Activated CD8-positive, alpha-beta T cell treated with anti-CD3 and anti-CD28 coated beads for 36 hours (primary cell): ENCODE measurements at places on chromosomes 12 and 14. TPM values are rescaled to one million over a fixed set of nuclear protein-coding genes. Genes with fewer than 3 reads are reported as not detected.
A peak's percentile ranks its signal among the peaks of the same experiment; 100 is the strongest.

- peaks cover 4% of the 10 kb centered on the region for H3K36me3 ChIP-seq
- DNase-seq = no peak
- no peak overlapping the region for H3K27ac ChIP-seq
- peaks cover 34% of the 10 kb centered on the region for H3K4me1 ChIP-seq
- no peak overlapping the region for H3K4me3 ChIP-seq
Observed at GRCh38 chr14:71549421-71550050, 382.7 kb upstream of the RGS6 start.

Gene GLIPR1L1
- not detected for total RNA-seq

Gene DDN
- total RNA-seq = 0.72 TPM

- no peak overlapping the region for H3K27ac ChIP-seq
- H3K4me1 ChIP-seq = peaks cover 13% of the 10 kb centered on the region
- H3K4me3 ChIP-seq = no peak overlapping the region
- no peaks in the 10 kb centered on the region for H3K27me3 ChIP-seq
Observed at GRCh38 chr12:113306382-113306781, 28.5 kb downstream of the SLC8B1 start.

- DNase-seq = no peak
- H3K4me3 ChIP-seq = no peak overlapping the region
- H3K4me1 ChIP-seq = no peaks in the 10 kb centered on the region
- peaks cover 1% of the 10 kb centered on the region for H3K27me3 ChIP-seq
Observed at GRCh38 chr14:38837343-38838048, 265.5 kb downstream of the SEC23A start.

Gene PSME1
- 460 TPM for total RNA-seq

DNA sequence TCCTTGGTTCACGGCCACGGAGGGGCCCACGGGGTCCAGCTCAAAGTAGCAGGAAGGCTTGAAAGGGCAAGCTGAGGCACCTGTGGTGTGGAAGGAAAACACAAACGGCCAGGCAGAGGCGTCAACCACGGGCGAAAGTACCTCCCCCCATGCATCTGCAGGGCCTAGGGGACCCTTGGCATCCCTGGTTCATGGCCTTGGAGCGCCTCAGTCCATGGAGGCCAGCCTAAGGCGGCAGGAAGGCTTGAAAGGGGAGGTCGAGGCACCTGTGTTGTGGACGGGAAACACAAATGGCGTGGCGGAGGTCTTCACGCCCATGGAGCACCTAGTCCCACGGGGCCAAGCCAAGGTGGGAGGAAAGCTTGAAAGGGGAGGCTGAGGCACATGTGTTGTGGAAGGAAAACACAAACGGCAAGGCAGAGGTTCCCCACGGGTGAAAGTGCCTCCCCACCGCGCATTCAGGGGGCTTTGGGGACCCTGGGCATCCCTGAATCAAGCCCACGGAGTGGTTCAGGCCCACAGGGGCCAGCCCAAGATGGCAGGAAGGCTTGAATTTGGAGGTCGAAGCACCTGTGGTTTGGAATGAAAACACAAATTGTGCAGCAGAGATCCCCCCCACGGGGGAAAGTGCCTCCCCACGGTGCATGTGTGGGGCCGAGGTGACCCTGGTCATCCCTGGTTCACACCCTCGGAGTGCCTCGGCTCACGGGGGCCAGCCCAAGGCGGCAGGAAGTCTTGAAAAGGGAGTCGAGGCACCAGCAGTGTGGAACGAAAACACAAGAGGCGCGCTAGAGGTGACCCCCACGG is 380.8 kb downstream of the ALG10 start:
- no peaks in the 10 kb centered on the region for H3K4me1 ChIP-seq
- H3K4me3 ChIP-seq = no peak overlapping the region
- H3K27ac ChIP-seq = no peak overlapping the region
- DNase-seq = no peak
- H3K27me3 ChIP-seq = no peaks in the 10 kb centered on the region
- peaks cover 3% of the 10 kb centered on the region for H3K36me3 ChIP-seq

Gene SYT10
- not detected for total RNA-seq

DNA sequence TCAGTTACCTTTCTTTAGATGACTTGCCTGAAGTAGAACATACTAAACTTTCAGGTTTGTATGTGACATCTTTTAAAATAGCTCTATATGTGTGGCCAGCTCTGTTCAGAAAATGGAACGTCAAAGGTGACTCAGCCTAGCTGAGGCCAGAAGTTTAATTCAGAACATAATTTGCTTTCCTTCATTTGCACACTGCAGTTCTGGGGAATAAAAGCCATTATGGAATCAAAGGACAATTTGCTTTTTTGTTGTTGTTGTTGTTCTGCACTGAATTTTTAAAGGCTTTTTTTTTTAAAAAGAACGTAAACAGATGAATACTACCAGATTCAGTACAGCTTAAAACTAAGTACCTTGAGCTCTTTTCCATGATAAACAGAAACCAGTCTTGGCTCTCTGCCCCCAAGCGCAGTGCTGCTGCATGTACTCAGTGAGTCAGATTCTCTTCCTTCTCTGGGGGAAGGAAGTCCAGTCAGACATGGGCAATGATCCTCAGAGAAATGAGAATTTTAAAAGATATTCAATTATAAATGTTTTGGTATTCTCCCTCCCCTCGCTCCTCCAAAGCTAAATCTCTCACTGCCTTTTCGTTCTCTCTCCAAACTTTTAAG is 644.2 kb downstream of the NOVA1 start:
- no peak for DNase-seq
- no peak overlapping the region for H3K4me3 ChIP-seq
- H3K27me3 ChIP-seq = no peaks in the 10 kb centered on the region
- H3K36me3 ChIP-seq = no peaks in the 10 kb centered on the region

DNA sequence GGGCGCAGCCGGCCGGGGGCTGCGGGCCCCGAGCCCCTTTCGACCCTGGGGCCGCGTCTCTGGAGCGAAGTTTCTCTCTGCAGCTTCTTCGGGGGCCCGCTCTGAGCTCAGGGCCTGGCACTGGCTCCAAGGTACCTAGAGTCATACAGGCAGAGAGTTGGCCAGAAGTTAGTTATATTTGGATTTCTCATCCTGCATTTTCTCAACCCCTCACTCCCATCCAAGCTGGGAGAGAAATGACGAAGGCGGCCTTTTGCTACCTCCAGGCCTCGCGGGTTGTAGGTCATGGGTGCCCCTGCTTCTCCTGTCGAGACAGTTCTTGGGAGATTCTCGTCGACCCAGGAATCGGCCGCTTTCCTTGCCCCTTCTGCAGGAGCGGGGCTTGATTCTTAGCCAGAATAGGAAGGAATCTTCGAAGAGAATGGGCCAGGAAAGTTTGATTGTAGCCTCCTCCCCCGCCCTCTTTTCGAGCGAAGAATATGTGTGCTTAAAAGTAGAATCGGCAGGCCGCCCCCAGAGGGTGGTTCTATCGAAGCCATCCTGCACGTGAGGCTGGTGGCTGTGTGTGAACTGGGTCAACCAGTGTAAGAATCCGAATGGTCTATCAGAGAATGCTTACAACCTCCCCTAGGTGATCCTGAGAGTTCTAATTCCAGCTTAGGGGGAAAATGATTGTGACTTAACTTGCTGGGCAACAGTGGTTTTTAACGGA is 785 bp downstream of the MLEC start:
- H3K27ac ChIP-seq = peak overlapping the region; percentile 82
- H3K36me3 ChIP-seq = peaks cover 12% of the 10 kb centered on the region
- H3K27me3 ChIP-seq = no peaks in the 10 kb centered on the region
- peaks cover 44% of the 10 kb centered on the region for H3K4me1 ChIP-seq

Gene POTEM
- not detected for total RNA-seq

Gene IL22
- total RNA-seq = not detected

Gene GALNT8
- total RNA-seq = 0.60 TPM

DNA sequence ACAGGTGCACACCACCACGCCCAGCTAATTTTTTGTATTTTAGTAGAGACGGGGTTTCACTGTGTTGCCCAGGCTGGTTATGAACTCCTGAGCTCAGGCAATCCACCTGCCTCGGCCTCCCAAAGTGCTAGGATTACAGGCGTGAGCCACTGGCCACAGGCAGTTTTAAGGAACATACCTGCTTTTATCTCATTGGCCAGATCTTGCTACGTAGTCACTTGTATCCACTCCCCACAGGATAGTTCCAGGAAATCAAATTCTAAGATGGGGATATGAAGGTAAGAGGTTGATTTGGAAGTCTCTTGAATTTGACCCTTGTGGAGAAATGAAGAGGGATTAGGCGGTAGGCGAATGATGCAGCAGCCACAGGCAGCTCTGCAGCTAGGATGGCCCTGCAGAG is 8.8 kb upstream of the PLEKHG6 start:
- H3K4me1 ChIP-seq = no peaks in the 10 kb centered on the region
- no peak overlapping the region for H3K4me3 ChIP-seq

DNA sequence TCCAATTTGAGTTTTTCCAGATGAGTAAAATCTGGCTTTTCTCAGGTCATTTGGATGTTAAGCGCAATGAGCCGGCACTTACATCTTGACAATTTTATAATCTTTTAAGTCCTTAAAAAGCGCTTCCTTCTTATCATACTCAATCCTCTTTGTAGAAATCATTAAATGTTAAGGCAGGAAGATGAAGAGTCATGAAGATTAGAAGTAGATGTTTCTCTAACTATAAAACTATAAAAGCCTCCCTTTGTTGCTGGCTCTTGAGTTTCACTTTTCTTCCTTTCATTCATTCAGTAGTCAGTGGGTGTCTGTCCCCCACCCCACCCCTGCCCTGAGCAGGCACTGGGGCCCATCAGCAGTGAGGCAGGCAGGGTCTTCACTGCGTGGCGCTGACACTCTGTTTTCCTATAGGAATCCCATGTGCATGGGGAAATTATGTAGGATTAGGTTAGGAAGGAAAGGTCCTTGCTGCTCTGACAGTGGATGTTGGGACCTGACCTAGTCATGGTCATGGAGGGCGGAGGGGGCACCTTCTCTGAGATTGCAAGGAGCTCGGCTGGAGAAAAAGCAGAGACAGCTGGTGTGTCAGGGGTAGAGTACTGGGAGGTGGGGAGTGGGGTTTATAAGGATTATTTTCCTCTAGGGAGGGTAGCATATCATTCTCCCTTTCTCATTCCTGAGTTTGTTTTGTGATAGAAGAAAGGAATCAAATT is 65.8 kb downstream of the CCDC92 start:
- H3K27me3 ChIP-seq = peaks cover 2% of the 10 kb centered on the region
- no peaks in the 10 kb centered on the region for H3K36me3 ChIP-seq
- peaks cover 10% of the 10 kb centered on the region for H3K4me1 ChIP-seq
- no peak overlapping the region for H3K27ac ChIP-seq
- DNase-seq = no peak

Gene CLECL1
- 8.5 TPM for total RNA-seq

DNA sequence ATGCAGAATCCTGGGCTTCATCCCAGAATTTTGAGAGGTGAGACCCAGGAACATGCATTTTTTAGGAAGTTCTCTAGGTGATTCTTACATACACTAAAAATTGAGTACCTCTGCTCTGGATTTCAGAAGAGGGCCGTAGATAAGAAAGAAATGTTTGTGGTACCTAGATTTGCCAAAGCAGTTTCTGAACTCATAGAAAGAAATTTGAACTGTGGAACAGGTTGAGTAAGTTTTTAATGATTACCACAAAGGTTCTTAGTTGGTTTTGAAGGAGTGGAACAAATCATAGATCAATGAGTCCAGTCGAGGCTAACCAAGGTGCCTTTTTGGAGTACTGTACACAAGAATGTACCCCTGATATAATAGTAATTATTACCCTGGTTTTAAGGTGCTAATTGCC is 24.9 kb downstream of the TTLL5 start:
- peaks cover 22% of the 10 kb centered on the region for H3K36me3 ChIP-seq
- H3K4me1 ChIP-seq = peaks cover 6% of the 10 kb centered on the region
- H3K27ac ChIP-seq = no peak overlapping the region

GRCh38 chr12:13451776-13452175 is 255.2 kb downstream of the EMP1 start:
- H3K4me1 ChIP-seq = no peaks in the 10 kb centered on the region
- H3K27me3 ChIP-seq = peaks cover 8% of the 10 kb centered on the region
- no peak for DNase-seq
- no peak overlapping the region for H3K27ac ChIP-seq
- no peak overlapping the region for H3K4me3 ChIP-seq

- no peak overlapping the region for H3K4me3 ChIP-seq
- no peaks in the 10 kb centered on the region for H3K27me3 ChIP-seq
- no peak overlapping the region for H3K27ac ChIP-seq
- no peak for DNase-seq
Observed at GRCh38 chr12:85257671-85258070, 22.3 kb upstream of the ALX1 start.

DNA sequence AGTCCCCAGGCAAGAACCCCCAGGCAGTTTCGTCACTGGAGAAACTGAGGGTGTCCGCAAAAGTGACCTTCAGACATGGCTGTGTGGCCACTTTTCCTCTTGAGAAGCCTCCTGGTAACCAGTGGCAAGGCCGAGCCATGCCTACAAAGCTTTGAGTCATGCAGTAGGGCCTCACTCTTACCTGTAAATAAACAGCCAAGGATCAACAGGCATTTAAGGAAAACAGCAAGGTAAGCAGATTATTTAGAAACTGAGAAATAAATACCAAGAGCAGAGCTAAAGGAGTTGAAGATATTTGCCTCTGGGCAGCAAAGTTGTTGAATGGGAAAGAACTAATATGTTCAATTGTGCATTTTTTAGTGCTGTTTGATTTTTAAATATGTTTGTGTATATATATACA is 141.0 kb upstream of the BCL2L14 start:
- H3K36me3 ChIP-seq = no peaks in the 10 kb centered on the region
- H3K27ac ChIP-seq = no peak overlapping the region
- no peak for DNase-seq
- H3K4me1 ChIP-seq = no peaks in the 10 kb centered on the region
- no peaks in the 10 kb centered on the region for H3K27me3 ChIP-seq

Gene OSGEP
- total RNA-seq = 40.7 TPM

DNA sequence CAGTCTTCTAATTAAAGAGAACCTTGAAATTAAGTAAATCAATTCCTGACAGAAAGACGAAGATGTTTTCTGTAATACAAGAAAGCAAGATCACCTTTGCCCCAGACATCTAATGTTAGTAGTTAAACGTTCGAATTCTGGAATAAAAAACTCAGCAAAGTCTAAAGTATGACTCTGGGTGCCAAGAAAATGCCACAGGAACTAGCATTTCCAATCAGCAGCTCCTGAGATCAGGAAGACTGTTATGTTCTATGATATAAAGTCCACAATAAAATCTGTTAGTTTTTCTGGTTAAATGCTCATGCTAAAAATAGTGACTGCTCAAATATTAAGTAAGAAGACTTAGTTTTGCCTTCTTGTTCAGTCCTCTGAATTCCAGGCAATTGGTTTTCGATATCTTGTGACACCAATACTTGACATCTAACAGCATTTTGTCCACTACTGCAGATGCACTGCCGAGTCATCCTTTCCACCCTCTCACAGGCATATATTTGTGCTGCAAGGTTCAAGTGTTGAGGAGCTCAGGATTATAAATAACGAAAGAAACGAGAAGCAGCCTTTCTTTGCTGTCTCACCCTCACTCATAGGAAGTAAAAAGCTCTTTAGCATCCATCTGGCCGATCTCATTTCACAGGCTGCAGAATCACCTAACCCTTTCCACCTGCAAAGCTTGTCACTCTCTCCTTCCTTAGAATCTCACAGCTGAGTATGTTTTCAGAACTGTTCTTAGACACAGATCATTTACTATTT is 32.0 kb downstream of the SSH1 start:
- no peak overlapping the region for H3K4me3 ChIP-seq
- peak; percentile 40 for DNase-seq
- H3K27ac ChIP-seq = peak overlapping the region; percentile 40
- peaks cover 17% of the 10 kb centered on the region for H3K36me3 ChIP-seq

Gene TAS2R50
- not detected for total RNA-seq

- peaks cover 22% of the 10 kb centered on the region for H3K4me1 ChIP-seq
- DNase-seq = no peak
- H3K27ac ChIP-seq = peak overlapping the region; percentile 60
- no peak overlapping the region for H3K4me3 ChIP-seq
Observed at GRCh38 chr12:120075034-120075616, 41.4 kb downstream of the RAB35 start.
